ENCODE measurements at places on chromosomes 3 and 15.

GRCh38 chr3:169323578-169324451, 339.7 kb downstream of the MECOM start:
- DNase-seq = no peak

GRCh38 chr15:73872346-73872745, 1.0 kb upstream of the TBC1D21 start:
- DNase-seq = no peak

- DNase-seq = no peak
Measured at GRCh38 chr3:65745306-65745705, 293.4 kb downstream of the MAGI1 start.

DNA sequence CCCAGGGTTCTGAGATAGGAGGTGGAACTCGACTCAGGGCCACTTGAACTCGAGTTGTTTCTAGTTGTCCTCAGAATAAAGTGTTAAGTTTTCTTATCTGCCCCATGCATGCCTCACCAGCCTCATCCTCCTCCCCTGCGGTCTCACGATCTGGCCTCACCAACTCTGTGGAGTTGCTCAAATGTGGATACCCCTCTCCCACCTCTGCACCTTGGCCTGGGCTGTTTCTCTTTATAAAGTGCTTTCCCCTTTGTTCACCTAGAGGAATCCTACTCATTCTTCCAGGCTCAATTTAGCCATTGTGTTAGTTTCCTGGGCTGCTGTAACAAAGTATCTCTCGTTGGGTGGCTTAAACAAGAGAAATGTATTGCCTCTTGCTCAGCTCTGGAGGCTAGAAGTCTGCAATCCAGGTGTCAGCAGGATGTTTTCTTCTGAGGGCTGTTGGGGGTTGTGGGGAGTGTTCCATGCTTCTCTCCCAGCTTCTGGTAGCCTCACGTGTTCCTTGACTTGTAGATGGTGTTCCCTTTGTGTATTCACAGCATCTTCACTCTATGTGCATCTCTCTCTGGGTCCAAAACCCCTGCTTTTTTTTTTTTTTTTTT, 100.7 kb downstream of the MEX3B start:
- DNase-seq = no peak

DNA sequence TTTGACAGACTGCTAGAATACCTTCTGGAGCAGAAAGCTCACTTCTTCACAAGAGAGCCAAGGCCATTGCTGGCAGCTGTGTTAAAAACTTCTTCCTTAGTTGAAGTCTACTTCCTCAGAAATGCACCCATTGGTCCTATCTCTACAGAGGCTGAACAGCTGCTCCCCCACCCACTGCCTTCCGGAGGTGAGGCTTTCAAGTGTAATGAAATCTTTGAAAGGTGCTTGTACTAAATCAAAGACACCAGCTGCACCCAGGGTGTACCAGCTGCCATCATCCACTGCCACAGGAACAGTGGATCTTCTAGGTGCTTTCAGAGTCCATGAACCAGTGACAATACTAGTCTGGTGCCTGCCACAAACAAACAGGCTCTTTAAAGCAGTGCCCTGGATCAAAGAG, 26.4 kb upstream of the HERC1 start:
- DNase-seq = peak; percentile 56

- DNase-seq = peak; percentile 74
Measured at GRCh38 chr3:15858547-15859506, 61.0 kb upstream of the ANKRD28 start.

DNA sequence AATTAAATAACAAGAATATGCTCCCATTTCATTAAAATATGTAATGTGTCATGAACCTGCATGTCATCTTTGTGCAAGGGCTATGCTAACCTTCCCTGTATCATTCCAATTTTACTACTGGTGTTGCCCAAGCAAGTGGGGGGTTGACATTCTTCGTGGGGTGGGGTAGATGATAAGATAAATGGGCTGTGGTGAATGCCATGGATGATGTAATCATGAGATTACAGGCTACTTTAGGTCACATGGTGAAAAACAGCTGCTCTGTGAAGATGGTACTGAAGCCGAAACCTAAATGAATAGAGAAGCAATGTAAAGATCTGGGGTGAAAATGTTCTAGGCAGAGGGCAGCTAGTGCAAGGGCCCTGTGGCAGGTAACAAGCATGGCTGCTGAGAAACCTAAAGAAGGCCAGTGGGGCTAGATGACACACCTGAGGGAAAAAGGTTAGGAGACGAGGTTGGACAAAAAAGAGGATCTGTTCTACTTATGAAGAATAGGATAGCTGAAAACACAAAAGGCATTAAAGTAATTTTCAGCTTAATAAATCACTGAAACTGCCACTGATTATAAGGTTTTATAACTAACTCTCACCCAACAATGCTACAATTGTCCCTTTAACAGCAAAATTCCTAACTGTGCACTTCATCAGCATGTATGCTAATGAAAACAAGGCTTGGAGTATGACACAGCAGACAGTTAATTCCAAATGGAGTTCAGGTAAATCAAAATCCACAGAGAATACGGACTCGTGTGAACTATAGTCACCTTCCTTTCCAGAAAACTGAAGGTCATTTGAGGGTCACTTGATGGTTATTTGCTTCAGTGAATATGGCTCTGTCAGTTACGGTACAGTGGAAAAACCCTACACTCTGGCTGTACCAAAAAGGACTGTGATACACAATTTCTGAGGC, 35.0 kb downstream of the MTMR10 start:
- DNase-seq = no peak
